ENCODE measurements at places on chromosomes 11 and 22. TPM values are rescaled to one million over a fixed set of nuclear protein-coding genes. Genes with fewer than 3 reads are reported as not detected.

RNF215 gene
- total RNA-seq: 24.8 TPM

OR8J3 gene
- not detected for total RNA-seq

KRTAP5-1 gene
- total RNA-seq: not detected

SLC5A1 gene
- total RNA-seq: 1.8 TPM

PTPN5 gene
- total RNA-seq: 0.60 TPM

DCDC1 gene
- total RNA-seq: 2.2 TPM

LRRC75B gene
- 23.7 TPM for total RNA-seq

PIWIL4 gene
- 1.9 TPM for total RNA-seq

MPZL2 gene
- total RNA-seq: 16.2 TPM

P2RY2 gene
- 0.48 TPM for total RNA-seq

MPZL3 gene
- total RNA-seq: 1.3 TPM

CCDC116 gene
- 0.72 TPM for total RNA-seq

SERHL2 gene
- 10.1 TPM for total RNA-seq

OR56B1 gene
- total RNA-seq: not detected

ACCS gene
- total RNA-seq: 21.1 TPM

BIK gene
- not detected for total RNA-seq

NOX4 gene
- total RNA-seq: 2.2 TPM

TSGA10IP gene
- not detected for total RNA-seq

AHNAK gene
- total RNA-seq: 607 TPM

SCUBE1 gene
- 6.9 TPM for total RNA-seq

ST14 gene
- 0.78 TPM for total RNA-seq

CLMP gene
- total RNA-seq: 23.1 TPM

GRAP2 gene
- total RNA-seq: not detected

CCDC82 gene
- 31.8 TPM for total RNA-seq

VWA5A gene
- total RNA-seq: 10.7 TPM

PLEKHB1 gene
- 41.6 TPM for total RNA-seq

HORMAD2 gene
- total RNA-seq: not detected

ATXN10 gene
- 175 TPM for total RNA-seq

TMPRSS4 gene
- not detected for total RNA-seq

SLC22A6 gene
- not detected for total RNA-seq

UBQLN3 gene
- 0.83 TPM for total RNA-seq

MPPED2 gene
- 3.0 TPM for total RNA-seq

ZNF215 gene
- total RNA-seq: 1.6 TPM

SLC7A4 gene
- total RNA-seq: 0.47 TPM

TUBA8 gene
- total RNA-seq: 2.7 TPM

FBLN1 gene
- 189 TPM for total RNA-seq

NCR3LG1 gene
- total RNA-seq: 4.0 TPM

H19 gene
- total RNA-seq: 529 TPM

Measured in ovary (tissue), 10 donors.